GM12865 (cell line): ENCODE measurements at places on chromosomes 2 and 18.
A peak's percentile ranks its signal among the peaks of the same experiment; 100 is the strongest.

DNA sequence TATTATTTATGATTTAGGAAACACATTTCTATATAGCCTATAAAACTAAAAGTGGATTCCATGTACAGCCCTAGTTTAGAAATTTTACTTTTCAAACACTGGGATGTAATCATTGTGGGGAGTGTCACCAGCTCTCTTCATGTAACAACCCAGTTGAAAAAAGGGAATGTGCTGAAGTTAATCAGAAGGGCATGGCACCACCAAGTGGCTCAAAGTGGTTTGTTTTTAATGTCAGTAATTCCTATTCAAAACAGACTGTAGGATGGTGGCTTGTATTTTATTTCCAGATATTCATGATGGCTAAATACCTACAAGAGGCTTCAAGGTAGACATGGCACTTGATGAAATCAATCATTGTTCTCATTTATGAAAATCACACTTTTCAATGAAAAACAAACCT, 58.1 kb upstream of the TMEM182 start:
- DNase-seq = peak; percentile 43

- DNase-seq = peak; percentile 95
Measured at GRCh38 chr2:11829947-11830707, 83.7 kb downstream of the LPIN1 start.

- no peak for DNase-seq
Measured at GRCh38 chr2:189521699-189522434, 58.7 kb downstream of the SLC40A1 start.

- no peak for DNase-seq
Measured at GRCh38 chr2:129133692-129134641, 815.3 kb upstream of the HS6ST1 start.

- no peak for DNase-seq
Measured at GRCh38 chr2:194556629-194557028, 1100.4 kb upstream of the SLC39A10 start.

- no peak for DNase-seq
Measured at GRCh38 chr2:146633159-146633558, 1211.7 kb upstream of the ACVR2A start.

GRCh38 chr18:43869451-43870008, 592.2 kb upstream of the SYT4 start:
- no peak for DNase-seq

GRCh38 chr2:222288590-222289277, 10.1 kb downstream of the PAX3 start:
- no peak for DNase-seq

- no peak for DNase-seq
Measured at GRCh38 chr2:85601771-85602475, 575 bp downstream of the TMEM150A start.

DNA sequence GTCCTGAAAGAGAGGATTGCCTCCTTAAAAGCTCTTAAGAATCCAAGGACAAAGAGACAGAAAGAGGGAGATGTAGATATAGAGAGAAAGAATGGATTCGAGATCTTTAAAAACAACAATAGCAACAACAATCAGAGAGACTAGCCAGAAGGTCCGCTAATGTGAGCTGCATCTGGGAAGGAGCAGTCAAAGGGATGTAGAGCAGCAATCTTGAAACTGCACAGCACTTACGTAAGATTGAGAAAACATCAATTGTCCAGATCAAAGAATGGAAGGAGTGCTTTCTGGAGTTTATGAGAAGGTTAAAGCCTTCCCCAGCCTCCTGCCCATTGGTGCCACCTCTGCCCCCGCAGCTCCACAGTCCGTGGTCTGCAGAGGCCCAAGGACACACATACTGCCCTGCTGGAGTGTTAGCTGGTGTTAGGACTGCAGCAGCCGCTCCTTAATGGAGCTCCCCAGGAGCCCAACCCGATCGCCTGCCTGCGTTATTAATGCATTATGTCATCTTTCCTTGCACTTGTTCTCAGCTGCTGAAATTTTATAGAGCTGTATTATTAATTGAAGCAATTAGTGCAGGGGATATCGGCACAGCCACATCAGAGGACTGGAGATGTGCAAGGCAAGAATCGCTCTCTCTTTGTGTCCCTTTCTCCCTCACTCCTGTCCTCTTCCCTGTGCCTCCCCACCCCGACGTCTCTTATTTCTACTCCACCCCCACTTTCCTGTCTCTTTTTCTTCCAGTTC, 94.2 kb upstream of the STPG4 start:
- DNase-seq = no peak

- no peak for DNase-seq
Measured at GRCh38 chr18:44586782-44587524, 93.7 kb upstream of the SETBP1 start.
